ENCODE measurements at places on chromosomes 7 and 10.

DNA sequence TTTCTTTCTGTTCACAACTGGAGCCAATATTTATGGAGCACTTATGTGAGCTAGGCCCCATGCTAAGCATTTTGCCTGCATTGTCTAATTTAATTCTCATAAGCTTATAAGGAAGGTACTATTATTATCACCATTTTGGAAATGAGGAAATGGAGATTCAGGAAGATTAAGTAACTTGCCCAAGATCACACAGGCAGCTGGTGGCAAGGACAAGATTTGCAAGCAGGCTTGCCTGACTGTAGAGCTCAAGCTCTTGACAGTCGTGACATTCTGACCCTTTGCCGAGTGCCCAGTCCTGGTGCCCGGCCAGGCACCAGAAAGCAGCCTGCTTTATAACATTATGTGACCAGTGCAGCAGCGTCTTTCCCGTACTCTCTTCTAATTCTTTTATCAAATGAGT lies 38.2 kb downstream of the WNT2 start:
- DNase-seq = no peak

DNA sequence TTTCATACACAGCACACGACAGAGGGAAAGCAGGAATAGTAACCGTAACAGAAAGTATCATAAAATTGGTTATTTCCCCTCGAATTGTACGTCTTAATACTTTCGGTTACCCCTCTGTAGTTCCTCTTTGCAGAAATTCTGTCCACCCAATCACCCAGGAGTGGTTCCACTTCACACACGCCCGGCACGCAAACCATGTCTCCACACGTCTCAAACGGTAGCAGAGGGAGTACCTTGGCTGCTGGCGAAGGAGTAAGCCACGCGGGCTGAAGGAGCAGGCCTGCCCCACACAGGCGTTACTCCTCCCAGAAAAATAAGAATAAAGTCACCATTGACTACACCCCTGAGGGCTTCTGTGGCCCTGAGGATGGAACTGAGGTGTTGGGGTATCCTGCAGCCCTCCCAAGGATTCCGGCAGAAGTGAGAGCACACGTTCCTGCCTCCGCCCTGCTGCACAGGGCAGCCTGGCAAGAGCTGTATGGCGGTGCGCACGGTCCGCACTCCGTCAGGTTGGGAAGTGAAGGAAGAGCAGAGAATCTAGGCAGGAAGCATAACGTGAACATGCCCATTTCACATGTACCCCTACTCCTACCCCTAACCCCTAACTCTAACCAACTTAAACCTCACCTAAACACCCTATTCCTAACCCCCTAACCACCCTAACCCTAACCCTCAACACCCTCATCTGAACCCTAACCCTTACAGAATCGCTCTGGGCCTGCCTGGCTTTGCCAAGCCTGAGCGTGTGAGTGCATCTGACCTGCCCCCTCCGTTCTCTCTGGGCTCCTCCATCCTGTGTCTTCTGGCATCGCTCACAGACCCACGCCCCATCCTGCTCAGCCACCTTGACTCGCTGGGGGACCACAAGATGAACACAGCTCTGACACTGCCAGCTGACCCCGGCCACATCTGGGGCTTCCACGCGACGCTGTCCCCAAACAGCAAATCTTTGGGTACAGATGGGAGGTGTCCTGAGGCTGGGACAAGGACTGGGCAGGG lies 18.2 kb downstream of the GPR146 start:
- peak; percentile 82 for DNase-seq

- no peak for DNase-seq
Observed at GRCh38 chr7:100629117-100629716, 12.1 kb downstream of the TFR2 start.

DNA sequence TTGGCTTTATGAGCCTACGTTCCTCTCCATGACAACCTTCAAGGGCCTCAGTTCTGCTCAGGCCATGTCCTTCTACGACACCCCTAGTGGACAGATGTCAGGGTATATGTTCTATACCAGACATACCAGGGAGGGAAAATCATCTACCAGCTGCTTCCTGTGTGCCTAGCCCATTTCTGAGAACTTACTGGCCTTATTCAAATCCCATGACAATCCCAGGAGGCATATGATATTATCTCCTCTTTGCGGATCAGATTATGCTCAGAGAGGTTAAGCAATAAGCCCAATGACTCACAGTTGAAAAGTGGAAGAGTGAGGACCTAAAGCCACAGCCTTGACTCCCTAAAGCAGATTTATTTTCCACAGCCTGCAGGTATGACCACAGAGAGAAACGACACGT lies 139.3 kb downstream of the GLI3 start:
- no peak for DNase-seq

GRCh38 chr10:18455086-18455884 lies 196.1 kb downstream of the NSUN6 start:
- no peak for DNase-seq

- no peak for DNase-seq
Observed at GRCh38 chr7:10355816-10356215, 617.9 kb upstream of the PHF14 start.

DNA sequence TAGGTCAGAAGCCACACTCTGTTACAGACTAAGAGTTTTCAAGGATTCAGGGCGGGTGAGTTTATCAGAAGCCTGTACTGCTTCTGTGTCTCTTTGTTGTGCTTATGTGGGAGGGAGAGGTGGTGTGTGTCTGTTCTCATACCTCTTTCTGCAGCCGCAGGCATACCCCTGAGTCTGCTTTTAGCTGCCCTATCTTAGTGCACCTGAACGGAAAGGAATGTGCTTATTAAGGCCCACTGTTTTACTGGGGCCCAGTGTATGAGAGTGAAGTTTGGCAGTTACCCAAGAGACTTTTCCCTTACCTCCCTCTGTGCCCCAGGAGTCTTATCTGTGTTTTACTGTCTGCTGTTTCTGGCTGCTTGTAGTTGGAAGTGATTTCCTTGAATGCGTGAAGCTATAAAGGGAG lies 104.3 kb downstream of the TYW1 start:
- no peak for DNase-seq

GRCh38 chr7:30003098-30003497 lies 13.5 kb upstream of the SCRN1 start:
- no peak for DNase-seq

GRCh38 chr7:92292981-92293380 lies 47.2 kb downstream of the ANKIB1 start:
- DNase-seq = no peak

GRCh38 chr7:155962191-155962967 lies 150.1 kb upstream of the SHH start:
- DNase-seq = no peak

GRCh38 chr10:101291331-101292193 lies 62.3 kb upstream of the LBX1 start:
- DNase-seq = peak; percentile 62

- DNase-seq = no peak
Observed at GRCh38 chr7:12315049-12315448, 88.6 kb downstream of the VWDE start.

DNA sequence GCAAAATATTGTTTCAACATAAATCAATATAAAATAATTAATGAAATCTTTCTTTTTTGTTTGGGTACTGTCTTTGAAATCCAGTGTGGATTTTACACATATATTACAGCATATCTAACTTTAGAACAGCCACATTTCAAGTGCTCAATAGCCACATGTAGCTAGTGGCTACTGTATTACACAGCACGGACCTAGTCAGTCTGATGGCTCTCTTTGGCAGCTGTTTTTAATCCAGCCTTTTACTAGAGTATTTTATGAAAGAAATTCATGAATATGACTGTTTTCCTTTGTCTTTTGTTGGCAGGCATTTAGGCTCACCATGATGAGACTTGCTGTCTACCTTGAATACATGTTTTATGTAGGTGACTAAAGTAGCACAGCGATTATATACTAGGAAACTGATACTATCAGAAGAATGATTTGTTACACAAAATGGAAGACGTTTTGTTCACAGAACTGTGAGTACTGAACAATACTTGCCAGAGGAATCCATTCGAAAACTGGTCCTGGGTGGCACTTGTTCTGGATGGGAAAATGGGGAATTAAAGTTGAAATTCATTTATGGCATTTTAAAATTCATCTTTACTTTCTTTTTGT lies 386.7 kb downstream of the PHTF2 start:
- DNase-seq = no peak

DNA sequence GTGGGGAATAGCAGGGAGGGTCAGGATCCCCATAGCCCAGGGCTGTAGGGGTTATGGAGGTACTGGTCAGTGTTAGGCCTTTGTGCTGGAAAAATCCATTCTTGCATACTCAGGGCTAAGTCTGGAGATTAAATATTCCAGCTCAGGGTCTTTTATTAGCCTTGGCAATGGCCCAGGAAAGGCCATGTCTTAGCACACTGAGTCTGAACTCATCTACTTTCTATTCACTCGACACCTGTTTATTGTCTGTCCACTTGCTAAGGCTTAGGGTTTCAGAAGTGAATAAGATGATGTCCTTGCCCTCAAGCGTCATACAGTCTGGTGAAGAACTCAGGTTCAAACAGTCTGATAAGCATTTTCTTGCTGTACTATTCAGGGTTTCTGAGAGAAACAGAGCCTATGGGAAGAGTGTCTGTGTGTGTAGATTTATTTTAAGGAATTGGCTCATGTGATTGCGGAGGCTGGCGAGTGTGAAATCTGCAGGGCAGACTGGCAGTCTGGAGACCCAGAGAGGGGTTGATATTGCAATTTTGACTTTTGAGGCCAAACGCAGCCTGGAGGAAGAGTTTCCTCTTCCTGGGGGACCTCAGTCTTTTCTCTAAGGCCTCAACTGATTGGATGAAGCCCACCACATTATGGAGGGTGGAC lies 135.8 kb downstream of the RAMP3 start:
- no peak for DNase-seq

GRCh38 chr10:11898372-11899066 lies 75.4 kb downstream of the PROSER2 start:
- DNase-seq = no peak

GRCh38 chr7:109939207-109939606 lies 1151.7 kb upstream of the LRRN3 start:
- no peak for DNase-seq

DNA sequence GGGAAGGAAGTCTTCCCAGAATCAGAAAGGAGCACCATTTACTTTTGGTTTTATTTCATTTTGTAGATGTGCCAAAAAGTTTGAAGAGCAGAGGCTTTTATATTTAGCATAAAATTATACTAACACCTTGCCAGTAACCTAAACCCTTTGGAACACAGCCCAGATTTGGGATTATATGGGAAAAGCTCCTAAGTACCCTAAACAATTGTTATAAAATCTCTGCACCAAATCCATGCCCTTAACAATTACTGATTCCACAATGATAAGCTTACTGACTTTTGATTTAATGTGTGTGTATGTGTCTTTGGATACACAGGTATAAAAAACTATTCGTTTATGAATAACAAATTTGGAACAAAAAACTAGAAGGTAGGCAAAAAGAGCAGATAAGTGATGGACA lies 39.0 kb upstream of the TMEM229A start:
- no peak for DNase-seq

- no peak for DNase-seq
Observed at GRCh38 chr7:22564511-22565045, 64.6 kb upstream of the STEAP1B start.

DNA sequence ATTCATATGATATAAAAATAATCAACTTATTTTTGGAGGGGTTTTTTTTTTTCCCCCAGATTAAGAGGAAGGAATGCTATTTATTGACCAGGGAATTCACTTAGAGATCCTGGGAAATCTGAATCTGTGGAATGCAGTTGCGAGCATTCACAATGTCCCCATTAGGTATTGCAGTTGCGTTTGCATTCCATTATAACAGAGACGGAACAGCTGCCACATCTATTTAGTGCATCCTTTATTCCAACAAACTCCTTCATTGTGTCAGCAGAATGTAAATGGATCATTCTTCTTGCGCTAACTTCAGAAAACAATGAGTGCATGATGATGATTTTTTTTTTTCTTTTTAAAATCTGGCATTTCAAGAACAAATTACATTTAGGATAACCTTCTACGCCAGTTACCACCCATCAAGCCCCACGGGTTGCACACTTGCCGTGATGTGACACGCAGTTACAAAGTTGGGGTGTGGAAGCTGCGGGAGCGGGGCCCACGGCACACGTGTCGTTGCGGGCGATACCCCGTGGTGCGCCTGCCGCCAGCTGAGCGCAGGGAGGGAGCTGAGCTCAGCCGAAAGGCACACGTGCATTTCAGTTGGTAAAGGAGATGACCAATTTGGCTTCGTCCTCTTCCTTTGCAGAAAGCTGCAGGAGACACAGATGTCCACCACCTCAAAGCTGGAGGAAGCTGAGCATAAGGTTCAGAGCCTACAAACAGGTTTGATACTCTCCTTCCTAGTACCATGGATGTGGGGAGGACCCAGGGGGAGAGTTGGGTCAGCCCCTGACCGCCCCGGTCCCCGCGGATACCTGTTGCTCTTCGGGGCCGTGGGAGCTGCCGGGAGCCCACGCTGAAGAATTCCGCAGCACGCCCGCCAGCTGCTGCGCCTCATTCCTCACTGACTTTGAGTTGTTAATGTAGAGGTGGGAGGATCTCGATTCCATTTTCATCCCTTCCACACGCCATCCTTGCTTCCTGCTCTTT lies 175.3 kb upstream of the SH2B2 start:
- no peak for DNase-seq

- no peak for DNase-seq
Observed at GRCh38 chr7:149527414-149527813, 29.8 kb upstream of the ZNF746 start.

DNA sequence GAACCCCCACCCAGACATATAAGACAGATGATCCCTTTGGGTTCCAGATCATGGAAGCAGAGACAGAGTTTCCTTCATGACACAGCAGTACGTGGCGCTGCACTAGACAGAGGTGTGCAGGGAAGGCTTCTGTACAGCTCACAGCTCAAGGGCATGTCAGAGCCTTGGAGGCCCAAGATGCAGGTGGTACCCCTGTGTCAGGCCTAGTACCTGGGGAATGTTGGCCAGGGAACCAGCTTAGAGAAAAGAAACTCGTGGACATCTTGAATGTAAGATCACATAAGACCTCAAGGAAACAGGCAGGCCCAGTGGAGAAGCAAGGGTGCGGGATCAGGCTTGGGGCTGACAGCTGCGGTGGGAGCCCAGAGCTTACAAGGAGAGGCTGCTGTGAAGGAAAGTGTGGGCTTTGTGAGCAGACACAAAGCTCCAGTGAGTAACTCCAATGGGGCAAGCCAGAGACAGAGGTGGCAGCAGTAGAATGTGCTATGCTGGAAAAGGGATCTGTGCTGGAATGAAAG lies 91.4 kb downstream of the WDFY4 start:
- DNase-seq = no peak

DNA sequence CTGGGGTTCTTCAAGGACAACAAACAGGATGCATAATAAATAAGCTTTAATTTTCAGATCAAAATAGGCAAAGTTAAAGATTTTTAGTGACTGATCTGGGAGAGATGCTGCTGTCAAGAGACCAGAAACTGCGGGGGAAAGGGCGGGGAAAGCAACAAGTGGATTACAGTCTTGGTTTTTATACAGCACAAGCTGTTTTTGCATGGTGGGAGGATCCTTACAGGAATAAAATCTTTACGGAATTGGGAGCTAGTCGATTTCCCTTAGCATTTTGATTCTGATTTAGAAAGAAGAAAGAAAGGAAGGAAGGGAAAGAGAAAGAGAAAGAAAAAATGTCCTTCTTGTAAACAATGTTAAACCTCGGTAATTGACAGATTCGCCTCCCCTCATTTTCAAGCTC lies 242.3 kb upstream of the SP8 start:
- no peak for DNase-seq
